ENCODE measurements at places on chromosomes 3 and 15.

GRCh38 chr3:17942856-17943255 is 200.4 kb upstream of the TBC1D5 start:
- DNase-seq, result no peak

DNA sequence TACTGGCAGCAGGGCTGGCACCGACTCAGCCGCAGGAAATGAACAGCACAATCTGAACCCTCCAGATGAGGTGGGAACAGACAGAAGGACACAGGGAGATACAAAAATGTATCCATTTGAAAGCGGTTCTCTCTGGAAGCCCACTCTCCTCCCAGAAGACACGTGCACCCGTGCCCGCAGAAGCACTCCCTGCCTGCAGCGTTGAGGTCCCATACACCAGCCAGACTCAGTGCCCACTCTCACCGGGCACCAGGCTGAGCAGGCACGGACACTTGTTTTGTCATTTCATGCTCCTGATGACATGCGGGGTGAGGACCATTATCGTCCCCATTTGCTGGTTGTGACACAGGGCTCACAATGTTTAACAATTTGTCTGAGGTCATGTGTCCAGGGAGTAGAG is 297.4 kb upstream of the TLE3 start:
- DNase-seq, result no peak

DNA sequence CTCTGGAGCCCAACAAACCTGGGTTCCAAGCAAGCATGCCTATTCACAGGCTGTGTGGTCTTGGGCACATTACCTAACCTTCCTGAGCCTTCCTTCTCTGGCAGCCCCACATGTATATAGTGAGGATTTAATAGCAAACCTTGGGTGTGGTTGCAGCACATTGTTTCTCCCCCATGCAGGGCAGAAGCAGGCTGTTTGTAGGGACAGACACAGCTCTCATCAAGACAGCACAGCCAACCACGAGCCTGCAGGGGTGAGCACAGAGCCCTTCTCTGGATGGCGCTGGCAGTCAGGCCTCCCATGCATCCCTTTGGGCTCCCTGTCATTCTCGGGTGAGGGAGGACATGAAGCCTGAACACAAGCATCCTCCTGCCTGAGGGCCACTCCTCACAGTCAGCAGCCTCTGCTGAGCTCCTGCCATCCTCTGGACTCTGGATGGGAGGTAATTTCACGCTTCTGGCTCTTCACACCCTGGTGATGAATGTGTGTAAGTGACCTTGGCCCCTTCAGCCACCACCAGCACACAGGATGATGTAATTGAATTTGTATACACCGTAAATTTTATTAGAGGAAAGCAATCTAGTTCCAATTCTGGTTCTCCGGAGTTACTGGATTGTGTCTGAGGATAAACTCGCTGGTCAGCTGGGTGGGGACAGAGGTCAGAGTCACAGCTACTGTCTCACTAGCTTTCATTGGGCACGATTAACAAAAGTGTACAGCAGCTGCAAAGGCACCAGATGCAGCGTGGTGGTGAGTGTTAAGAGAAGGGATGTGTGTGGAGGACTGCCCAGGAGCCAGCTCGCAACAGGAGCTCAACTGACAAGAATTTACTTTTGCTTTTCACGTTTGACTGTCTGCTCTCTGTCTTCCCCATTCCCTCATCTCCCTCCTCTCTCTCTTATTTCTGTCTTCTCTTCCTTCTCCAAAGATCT is 118.1 kb downstream of the CLSTN2 start:
- DNase-seq, result no peak

GRCh38 chr15:69375151-69375790 is 38.9 kb upstream of the KIF23 start:
- DNase-seq, result no peak

GRCh38 chr3:62049033-62049432 is 324.3 kb downstream of the FEZF2 start:
- no peak for DNase-seq

DNA sequence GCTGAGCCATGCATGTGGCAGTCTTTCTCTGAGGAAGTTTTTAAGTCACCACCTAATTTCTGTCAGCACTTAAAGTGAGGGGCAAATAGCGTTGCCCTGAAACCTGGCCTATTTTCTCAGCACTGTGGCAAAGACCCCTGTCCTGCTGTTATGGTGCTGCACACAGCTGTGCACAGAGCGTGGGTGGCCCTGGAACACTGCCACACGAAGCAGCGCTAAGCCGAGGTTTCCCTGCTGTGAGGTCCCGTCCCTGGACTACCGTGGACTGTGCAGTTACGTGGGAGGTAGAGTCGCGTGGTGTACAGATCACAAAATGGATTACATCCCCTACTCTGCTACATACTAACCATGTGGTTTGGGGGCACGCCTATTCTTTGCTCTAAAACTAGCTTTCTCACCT is 101.6 kb upstream of the NR2E3 start:
- peak; percentile 81 for DNase-seq

GRCh38 chr3:167899093-167899492 is 163.6 kb downstream of the SERPINI1 start:
- no peak for DNase-seq

DNA sequence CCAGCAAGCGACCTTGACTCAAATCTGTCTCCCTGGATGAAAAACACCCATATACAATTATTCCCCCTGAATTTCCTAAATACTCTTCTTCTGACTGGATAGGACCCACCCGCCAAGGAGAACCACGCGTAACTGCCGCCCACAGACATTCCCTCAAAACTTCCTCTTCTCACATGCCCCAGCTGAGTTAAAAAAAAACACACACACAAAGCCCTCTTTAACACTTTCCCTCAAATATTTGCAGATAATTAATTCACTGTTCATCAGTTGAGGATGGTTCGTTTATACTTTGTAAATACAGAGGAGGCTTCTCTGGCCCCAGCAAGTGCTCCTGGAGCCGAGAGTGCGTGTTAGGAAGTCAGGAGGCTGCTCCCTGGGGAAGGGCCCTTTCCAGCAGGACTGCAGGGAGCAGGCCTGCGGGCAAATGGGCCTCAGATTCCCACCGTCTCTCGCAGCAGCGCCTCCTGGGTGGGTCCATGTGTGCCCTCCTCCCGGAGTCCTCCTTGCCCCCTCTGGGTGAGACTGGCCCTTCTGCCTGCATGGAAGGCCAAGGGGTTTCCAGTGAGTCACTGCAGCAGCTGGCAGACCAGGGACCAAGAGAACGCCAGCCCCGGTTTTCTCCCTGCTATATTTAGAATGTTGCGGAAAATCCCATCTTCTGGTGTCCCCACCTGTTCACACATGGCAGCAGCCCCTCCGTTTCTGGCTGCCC is 46.8 kb downstream of the MGLL start:
- DNase-seq, result peak; percentile 82

DNA sequence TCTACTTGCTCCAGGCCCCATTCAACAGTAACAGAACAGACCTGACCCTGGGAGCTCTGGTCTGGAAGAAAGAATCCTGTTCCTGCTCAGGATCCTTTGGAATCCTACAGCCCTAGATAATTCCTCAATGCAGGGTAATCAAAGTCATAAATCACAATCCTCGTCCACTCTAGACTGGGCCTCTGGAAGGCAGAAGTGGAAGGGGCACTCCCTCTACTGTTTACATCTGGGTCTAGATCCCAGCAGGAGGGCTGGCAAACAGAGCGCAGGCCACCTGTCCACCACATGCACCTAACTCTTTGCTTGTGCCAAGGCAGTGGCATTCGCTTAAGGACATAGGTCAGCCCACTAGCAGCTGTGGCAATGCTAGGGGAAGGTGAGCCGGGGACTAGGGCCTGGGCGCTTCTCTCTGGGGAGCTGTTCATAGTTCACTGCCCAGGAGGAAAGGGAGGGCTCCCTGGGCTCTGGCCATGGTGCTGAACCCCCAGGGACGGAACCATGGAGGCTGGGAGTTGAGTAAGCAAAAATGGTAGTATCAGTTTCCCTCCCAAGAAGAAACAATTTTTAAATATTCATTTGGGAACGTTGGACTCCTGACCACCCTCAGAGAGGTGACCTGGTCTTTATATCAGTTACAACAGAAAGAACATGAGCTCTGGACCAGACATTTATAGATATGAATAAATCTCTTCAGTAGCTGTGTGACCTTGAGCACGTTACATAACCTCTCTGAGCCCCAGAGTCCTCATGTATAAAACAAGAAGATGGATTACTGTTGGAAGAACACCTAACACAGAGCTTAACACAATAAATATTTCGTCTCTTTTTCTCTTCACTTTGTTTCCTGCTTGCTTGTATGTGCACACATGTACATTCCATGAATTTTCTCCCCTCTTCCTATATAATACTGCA is 90.2 kb downstream of the NTRK3 start:
- DNase-seq, result no peak

DNA sequence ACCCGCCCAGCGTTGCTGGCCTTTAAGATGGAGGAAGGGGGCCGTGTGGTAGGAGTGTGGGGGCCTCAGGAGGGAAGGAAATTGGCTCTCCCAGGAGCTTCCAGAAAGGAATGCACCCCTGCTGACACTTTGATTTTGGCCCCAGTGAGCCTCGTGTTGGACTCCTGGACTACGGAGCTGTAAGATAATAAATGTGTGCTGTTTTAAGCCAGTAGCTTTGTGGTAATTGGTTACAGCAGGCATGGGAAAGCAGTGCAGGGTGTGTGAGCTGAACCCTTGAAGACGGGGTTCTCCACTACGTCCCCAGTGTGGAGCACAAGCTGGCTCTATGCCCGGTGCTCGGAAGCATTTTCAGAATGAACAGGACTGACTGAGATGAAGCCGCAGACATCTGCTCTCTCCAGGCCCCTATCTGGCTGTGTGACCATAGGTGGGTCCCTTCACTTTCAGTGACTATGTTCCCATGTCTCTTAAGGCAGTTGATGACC is 22.9 kb upstream of the CGNL1 start:
- DNase-seq, result no peak

- DNase-seq, result no peak
Observed at GRCh38 chr3:158107605-158108444, 1.6 kb upstream of the SHOX2 start.

- no peak for DNase-seq
Observed at GRCh38 chr3:53828581-53828980, 17.6 kb downstream of the CHDH start.

DNA sequence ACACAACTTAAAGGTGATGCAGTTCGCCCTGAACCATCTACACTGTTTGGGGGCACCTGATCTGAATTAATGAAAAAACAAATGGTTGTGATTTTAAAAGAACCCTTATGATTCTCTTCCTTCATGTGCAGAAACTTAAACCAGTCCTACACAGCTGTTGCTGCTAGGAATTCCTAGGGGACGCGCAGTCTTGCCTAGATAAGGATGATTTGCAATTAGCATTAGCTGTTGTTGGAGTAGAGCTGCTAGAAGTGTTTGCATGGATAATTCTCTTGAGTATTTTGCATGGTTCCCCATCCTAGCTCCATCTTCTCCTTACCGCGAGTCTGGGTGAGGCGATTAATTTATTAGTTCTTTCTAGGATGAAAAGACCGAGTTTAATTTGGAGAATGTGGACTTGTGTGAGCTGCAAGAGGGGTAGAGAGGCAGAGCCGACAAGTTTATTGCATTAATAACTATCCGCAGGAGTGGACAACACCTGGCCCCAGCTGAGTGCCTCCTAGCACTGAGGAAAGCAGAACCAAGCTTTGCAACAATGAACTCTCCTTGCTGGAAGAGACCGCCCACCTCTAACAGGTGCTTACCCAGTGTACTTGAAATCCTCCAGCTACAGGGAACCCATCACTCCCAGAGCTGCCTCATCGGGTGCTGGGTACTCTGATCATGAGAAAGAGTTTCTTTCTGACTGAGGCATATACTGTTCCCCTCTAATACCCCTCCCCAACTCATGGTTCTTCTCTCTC is 75.0 kb upstream of the WNT7A start:
- no peak for DNase-seq

DNA sequence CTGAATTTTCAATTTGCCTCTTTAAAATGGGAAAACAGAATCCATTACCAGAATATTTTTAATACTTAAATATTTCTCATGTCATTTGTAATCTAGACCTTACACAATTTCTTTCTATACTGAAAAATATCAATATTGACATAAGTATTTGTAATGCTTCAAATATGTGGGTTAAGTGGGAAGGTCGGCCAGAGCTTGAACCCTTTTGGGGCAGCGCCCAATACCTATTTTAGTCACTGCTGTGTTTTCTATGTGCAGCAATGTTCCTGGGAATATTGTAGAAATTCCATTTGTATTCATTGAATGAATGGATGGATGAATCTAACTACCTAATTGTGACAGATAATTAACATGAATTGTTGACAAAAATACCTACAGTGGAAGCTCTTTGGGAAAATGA is 459.7 kb upstream of the ZNF717 start:
- DNase-seq, result no peak

GRCh38 chr15:54580643-54581042 is 602.4 kb downstream of the UNC13C start:
- DNase-seq, result no peak

DNA sequence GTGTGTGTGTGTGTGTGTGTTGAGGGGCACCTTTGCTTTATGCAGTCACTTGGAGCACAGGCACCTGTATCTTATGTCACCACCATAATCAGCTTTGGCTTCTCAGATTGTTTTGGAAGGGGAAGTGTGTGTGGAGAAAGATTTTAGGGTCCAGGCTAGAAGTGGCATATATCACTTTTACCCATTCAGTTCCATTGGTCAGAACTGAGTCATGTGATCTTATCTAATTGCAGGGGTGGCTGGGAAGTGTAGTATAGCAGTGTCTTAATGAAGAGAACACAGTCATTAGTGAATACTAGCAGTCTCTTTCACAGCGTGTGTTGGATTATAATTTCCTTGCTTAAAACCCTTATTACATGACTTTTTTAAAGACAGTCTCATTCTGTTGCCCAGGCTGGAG is 20.6 kb downstream of the NCK1 start:
- DNase-seq, result no peak

GRCh38 chr3:148379763-148380382 is 317.8 kb upstream of the AGTR1 start:
- DNase-seq, result peak; percentile 15

DNA sequence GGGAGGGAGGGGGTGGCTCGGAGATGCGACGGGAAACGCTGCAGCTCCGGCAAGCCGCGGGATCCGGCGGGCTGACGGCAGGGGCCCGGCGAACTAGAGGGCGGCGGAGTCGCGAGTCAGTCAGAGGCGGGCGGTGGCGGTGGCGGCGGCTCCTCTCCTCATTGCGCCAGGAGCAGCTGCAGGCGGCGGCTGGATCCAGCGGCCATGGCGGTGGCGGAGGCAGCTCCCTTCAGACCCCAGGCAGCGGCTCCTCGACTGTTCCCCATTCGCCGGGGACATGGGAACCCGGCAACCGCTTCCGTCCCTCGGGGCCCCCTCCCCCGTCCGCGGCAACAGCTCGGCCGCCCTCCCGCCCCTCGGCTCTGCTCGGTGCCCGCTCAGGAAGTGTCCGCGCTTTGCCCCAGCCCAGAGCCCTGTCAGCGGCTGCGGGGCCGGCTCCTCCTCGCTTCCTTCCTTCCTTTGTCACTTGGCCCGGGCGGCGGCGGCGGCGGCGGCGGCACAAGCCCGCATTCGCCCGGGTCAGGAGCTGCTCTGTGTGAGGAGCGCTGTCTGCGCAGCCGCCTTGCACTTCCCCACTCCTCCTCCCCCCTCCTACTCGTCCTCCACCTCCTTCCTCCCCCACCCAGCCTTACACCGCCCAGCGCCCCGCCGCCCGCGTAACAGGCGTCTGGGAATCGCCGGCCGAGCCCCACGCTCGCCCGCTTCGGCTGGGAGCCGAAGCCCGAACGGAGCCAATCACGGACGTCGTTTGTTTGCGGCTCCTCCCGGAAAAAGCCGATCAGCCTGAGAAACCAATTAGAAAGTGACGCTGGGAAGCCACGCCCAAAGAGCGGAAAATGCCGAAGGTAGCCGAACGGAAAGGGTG is at the start of gene GSK3B:
TSS of gene GSK3B (minus strand) at position 537 of the 865 bp plus-strand sequence. CDS start 1,013 bp downstream, outside the sequence.
- DNase-seq, result peak; percentile 70

- no peak for DNase-seq
Observed at GRCh38 chr3:16181361-16181760, 6.9 kb downstream of the GALNT15 start.

GRCh38 chr15:65870889-65871533 is 1.7 kb downstream of the RAB11A start:
- peak; percentile 6 for DNase-seq
